ENCODE measurements at places on chromosomes 12 and 14.

DNA sequence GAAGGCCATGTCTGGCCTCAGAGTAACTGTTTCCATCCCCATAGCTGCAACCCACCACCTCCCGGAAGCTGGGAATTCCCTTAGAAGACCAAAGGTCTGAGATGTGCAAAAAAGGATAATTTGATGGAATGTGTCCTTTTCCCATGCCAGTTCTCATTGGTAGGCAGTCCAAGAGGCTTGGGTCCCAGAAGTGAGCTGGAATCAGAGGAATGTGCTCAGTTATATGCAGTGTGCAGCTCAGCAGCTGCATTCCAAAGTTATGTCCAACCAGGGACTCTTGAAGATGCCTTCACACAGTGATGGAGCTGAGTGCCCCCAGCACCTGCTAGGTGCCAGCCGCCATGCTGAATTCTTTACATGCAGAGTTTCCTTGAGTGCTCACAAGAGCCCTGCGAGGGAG lies 583.9 kb upstream of the TBX3 start:
- DNase-seq, result no peak

DNA sequence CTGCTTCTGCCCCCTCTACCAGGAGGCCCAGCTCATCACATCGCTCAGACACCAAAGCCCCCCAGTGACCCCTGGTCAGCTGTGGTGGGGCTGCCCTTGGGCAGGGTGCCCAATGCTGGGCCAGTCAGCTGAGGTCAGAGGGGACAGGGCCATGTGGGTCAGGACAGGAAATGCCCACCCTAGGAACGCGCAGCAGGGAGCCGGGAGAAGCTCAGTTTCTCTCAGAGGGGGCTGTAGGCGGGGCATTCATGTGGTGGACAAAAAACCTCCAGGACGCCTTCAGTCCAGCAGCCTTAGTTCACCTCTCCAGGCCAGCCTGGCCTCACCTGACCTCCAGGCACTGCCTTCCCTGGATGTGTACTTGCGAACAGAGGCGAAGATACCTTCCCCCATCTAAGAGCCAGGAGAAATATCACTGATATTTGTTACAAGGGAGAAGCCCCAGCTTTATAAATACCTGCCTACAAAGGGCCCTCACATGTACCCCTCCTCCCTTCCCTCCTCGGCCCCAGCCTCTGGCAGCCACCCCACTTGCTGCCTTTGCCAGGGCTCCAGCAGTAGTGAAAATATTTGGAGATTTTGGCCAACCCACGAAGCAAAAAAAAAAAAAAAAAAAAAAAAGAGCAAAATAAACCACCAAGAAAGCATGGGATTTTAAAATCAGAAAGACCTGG lies 41.9 kb upstream of the PLEKHG6 start:
- DNase-seq, result no peak

DNA sequence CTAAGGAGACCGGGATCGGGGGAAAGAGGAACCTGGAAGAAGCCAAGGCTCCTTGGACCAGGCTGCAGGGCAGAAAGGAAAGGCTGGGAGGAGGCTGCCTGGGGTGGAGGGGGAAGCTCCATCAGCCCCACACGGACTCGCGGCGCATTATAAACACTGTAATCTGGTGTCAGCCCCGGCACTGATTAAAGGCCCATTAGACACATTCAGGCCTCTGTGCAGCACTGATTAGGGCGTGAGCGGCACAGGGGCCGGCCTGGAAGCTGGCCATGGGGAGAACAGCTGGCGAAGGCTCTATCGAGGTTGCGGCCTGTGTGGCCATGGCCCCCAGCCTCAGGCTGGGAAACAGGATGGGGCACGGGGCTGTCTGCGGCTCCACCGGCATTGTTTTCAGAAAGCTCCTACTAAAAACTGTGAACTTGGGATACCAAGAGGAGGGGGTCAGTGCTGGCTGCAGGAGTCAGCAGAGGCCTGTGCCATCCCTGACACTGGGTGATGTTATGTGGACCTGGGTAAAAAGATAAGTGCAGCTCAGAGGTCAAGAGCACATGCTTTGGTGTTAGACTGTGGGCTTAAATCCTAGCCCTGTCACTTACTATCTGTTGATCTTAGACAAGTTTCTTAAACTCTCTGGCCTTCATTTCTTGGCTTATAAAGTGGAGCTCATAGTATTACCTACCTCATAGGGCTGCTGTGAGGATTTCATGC lies 10.6 kb downstream of the ACVRL1 start:
- no peak for DNase-seq

DNA sequence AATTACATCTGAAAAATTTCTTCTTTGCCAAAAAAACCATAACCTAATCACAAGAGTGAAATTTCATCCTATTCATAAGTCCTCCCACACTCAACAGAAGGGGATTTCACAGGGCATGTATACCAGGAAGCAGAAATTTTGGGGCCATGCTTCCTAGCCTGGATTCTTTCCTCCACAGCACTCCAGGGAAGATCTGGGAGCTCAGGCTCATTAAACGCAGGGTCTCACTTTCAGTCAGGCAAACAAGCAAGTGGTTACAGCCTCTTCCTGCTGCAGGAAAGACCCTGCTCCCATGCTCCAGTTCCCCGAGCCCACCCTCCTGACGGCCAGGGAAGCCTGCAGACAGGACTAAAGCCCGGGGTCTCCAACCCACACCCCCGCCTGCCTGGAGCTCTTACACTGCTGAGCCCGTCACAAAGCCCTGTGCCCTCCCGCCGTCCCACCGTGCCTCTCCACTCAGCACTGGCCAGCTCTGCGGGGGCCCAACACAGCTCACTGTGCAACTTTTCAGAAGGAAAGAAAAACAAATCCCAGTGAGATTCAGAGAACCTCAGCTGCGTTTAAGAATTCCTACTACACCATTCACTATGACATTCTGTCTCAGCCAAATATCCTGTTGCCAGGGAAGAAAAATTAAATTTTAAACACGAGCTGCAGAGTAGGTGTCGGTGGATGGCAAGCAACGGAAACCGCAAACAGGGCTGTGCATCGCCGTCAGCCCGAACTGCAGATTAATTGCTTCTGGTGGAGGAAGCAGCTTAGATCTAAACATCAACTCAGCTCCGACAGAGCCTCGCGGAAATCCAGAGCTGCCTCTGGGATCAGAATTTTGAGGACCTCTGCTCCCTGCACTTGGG lies 106.7 kb upstream of the SFSWAP start:
- no peak for DNase-seq

GRCh38 chr12:112419297-112420133 lies 768 bp downstream of the PTPN11 start:
- DNase-seq, result peak; percentile 59

DNA sequence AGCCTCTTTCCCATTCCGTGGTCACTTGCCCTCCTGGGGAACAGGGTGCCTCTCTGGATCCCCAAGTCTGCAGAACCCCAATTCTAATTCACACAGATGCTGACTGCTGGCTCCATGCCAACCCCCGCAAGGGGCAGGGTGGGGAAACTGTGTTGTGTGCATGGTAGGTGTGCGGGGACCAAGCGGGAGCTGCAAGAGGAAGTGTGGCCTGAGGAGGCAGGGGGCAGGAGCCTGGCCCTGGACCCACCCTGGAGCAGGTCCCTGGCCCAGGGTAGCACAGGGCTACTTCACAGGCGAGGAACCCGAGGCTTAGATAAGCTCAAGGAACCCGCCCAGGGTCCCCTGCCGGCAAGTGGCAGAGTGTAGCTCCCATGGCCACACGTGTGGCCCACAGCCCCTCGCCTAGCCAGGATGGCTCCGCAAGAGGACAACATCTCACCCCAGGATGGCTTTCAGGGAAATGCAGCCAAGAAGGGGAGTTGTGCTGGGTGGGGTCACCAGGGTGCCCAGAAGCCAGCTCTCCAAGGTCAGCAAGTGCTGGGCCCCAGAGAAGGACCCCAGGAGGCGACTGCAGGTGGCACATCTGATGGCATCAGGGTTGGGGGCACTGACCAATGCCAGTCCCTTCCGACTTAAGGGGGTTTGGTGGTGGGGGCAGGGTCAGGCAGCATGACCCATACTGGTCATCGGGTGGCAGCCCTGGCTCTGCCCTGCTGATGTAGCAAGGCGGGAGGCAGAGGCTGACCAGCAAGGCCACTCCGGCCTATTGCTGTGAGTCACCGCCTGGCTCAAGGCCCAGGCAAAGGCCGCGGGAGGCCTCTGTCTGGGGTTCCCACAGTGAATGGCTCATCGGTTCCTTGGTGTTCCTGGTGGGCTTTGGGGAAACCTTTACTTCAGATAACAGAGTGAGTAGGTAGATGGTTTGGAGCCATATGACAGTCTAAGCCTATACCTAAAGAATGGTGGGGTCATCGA lies 37.3 kb upstream of the EML1 start:
- peak; percentile 24 for DNase-seq

- no peak for DNase-seq
Observed at GRCh38 chr12:26989873-26990272, 24.3 kb downstream of the TM7SF3 start.

DNA sequence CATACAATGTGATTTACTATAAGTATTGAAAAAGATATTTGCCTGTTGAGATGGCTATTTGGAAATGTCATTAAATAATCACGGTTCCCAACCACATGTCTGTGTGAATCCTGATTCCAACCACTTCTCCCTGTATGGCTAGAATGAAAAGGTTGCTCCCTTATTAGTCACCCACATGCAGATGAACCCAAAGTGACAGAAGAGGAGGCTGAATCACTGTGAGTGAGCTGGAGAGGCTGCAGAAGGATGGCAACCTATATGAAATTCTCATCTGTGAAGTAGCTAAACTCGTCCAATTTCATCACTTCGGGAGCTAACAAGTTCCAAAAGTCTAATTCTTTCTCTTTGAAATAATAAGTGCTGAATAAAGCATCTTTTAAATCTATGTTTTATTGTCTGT lies 300.5 kb downstream of the PRKD1 start:
- no peak for DNase-seq

DNA sequence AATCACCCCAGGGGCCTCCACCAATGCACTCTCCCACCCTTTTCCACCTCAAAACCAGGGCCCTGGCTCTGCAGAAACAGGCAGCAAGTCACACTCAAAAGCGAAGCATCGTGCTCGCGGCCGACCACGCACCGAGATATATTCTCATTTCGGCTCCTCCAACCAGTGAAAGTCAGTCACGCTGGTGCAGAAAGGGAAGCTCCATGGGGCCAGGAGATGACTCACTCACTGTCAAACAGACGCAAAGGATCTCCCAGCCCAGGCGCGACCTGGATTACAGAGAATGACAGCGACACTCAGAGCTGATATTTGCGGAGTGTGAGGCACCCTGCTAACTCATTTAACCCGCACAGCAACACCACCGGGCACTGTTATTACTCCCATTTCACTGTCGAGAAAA lies 173.6 kb downstream of the CALM1 start:
- DNase-seq, result no peak

- no peak for DNase-seq
Observed at GRCh38 chr14:49654511-49654910, 19.5 kb upstream of the DNAAF2 start.

GRCh38 chr14:86954623-86955022 lies 1038.4 kb downstream of the GALC start:
- no peak for DNase-seq

DNA sequence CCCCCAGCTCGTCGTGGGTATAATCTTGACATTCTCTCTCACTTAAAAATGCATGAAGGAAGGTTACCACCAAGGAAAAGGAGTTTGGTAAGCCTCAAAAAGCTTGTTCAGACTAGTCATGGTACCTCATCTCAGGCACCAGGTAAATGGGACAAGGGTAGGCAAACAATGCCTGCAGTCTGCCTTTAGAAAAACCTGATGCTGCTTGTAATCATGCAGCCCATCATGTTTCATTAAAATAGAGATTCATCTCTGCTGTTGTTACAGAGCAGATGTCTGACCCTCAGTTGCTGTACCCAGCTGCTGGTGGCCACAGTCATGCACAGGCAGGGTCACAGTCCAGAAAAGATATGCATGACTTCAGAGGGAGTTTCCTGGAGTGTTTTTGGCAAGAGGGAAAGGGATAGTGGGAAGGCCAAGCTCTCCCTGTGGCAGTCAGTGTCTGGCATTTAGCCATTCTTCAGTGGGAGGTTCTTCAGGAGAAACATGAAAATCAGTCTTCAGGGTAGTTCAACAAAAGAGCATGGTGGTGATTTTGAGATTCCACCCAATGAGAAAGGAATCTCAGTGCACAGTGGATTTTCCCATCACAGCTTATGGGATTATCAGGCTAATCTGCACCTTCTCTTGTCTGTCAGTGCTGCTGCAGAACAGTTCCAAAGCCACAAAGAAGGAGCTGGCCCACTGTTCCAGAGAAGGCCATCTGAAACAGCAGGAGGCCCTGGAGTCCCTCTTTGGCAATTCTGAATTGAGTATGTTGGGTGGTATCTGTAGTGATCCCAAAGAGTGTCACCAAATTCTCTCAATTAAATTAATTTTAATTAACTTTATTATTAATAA lies 202.7 kb upstream of the FRMD6 start:
- no peak for DNase-seq

GRCh38 chr14:56490379-56490778 lies 89.2 kb upstream of the TMEM260 start:
- peak; percentile 29 for DNase-seq

DNA sequence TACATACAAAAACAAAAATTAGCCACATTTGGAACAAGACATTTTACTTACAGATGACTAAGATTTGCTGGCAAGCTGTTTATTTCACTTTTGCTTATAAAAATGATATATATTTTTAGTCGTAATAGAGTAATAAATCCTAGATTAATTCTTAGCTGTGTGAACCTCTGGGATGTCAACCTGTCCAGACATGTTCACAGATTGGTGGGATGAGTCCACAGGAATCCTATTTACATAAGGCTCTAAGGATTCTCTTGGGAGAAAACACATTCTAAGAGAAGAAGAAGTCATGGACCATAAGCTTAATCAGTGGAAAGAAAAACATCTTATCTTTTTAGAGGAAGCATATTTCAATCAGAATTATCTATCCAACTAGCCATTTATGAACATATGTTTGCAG lies 797.4 kb downstream of the C12orf50 start:
- no peak for DNase-seq

- DNase-seq, result no peak
Observed at GRCh38 chr12:82325540-82326336, 32.4 kb downstream of the CCDC59 start.

DNA sequence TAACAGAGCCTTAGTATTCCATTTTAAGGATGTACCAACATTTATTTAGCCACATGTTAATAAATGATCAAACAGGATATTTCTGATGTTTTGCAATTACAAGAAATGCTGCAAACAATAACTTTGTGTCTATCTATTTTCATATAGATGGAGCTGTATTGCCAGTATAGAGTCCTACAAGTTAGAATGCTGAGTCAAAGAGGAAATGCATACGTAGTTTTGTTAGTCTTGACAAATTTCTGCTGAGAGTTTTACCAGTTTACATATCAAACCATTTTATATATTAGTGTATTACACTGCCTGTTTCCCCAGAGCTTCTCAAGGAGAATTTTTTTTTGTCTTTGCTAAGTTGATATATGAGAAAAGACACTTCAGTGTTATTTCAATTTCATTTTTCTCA lies 541.7 kb downstream of the SLC16A7 start:
- no peak for DNase-seq

- no peak for DNase-seq
Observed at GRCh38 chr14:100865682-100866591, 37.6 kb downstream of the RTL1 start.

- DNase-seq, result no peak
Observed at GRCh38 chr12:89160716-89161123, 191.6 kb downstream of the DUSP6 start.

DNA sequence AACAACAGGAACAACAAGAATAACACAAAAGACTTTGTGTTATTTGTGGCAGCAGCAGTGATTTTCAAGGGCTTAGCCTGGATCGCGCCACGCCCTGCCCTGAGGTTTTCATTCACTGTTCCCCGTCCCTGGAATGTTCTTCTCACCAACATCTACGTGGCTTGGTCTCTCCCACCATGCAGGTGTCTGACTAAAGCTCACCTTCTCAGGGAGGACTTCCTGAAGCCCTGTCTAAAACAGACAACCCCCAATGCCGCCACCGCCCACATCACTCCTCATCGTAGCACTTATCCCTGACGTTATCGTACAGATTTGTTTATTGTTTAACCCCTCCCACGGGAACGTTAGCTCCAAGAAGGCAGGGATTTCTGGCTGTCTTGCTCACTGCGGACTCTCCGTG lies 40.4 kb downstream of the P2RX4 start:
- DNase-seq, result no peak
